ENCODE measurements at places on chromosomes 4 and X.

GRCh38 chr4:173521467-173522159 is 8.4 kb downstream of the HAND2 start:
- DNase-seq, result no peak

GRCh38 chrX:54794795-54795194 is 3.3 kb downstream of the ITIH6 start:
- DNase-seq, result no peak

DNA sequence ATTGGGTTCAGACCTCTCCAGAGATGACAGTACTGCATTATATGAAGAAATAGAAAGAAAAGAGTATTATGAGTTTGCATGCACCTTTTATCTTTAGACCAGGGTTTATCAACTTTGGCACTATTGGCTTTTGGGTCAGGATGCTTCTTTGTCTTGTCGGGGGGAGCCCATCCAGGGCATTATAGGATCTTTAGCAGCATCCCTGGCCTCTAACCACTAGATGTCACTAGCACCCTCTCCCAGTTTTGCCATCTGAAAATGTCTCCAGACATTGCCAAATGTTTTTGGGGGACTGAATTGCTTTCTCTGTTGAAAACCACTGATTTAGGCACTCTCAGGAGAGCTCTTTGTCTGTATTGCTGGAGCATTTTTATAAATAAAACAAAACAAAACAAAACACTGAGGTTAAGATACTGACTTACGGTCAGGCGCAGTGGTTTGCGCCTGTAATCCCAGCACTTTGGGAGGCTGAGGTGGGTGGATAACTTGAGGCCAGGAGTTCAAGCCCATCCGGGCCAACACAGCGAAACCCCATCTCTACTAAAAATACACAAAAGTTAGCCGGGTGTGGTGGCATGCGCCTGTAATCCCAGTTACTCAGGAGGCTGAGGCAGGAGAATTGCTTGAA is 23.6 kb downstream of the CA5B start:
- DNase-seq, result no peak

DNA sequence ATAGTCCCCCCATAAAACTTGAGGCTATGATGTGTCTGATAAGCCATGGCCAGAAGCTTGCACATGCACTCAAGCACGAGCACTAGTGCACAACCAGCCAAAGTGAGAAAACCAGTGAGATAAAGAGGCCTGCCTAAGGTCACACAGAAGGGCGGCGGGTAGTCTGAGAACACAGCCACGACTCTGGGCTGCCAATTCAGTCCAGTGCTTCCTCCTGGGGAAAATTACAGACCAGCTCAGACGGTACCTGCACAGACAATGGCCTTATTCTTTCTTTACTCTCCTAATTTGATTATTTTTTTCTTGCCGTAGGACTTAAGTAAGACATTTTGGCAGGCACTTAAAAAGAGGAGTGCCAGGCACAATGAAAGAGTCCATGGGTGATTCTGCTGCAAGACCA is 533.2 kb upstream of the FAT1 start:
- DNase-seq, result no peak

- DNase-seq, result no peak
These were observed 22.1 kb upstream of the GPC4 start for GRCh38 chrX:133437356-133437755.

GRCh38 chr4:121472937-121473721 is 92.3 kb upstream of the QRFPR start:
- DNase-seq, result no peak

DNA sequence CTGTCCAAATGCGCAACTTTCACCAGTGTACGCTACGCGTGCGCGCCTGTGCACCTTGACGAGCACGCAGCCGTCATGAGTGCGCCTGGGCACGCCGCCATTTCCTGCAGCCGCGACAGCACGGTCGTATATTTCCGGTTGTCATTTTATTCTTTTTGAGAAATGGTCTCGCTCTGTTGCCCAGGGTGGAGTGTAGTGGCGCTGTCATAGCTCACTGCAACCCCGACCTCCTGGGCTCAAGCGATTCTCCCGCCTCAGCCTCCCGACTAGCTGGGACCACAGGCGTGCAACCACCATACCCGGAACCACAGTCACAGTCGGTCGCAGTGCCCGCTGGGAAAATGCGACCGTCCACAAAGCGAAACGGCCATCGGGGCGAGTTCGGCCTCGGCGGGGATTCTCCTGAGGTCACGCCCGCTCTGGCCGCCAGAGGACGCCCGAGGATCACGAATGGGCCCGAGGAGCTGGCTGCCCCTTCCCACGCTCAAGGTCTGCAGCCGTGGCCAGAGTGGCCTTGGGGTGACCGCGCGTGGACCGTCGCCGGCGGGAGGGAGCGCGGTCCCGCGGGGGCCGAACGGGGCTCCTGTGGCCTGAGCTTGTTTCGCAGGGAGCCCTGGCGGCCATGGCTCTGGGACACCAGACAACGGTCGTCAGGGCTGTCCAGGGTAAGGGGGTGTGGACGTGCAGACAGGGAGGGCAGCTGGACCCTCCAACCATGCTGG is 23.7 kb upstream of the PNMA3 start:
- DNase-seq, result peak; percentile 35

DNA sequence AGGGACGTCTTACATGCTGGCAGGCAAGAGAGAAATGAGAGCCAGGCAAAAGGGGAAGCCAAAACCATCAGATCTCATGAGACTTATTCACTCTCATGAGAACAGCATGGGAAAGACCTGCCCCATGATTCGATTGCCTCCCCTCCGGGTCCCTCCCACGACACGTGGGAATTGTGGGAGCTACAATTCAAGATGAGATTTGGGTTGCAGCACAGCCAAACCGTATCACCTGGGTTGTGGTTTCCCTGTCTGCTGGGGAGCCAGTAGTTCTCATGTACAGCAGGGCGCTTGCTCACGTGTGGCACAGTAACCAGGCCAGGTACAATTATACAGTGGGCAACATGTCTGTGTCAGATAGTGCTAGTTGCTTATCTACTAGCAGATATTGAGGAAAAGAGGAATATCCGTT is 11.1 kb upstream of the RS1 start:
- no peak for DNase-seq

DNA sequence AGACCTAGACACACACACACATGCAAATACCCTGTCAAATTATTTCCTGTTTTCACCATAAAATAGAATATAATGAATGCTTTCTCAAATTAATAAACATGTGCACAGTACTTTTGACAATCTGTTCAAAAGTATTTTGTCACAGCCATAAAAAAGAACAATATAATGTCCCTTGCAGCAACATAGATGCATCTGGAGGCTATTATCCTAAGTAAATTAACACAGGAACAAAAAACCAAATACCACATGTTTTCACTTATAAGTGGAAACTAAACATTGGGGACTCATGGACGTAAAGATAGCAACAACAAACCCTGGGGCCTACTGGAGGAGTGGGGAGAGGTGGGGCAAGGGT is 15.5 kb downstream of the RAB40A start:
- DNase-seq, result no peak

DNA sequence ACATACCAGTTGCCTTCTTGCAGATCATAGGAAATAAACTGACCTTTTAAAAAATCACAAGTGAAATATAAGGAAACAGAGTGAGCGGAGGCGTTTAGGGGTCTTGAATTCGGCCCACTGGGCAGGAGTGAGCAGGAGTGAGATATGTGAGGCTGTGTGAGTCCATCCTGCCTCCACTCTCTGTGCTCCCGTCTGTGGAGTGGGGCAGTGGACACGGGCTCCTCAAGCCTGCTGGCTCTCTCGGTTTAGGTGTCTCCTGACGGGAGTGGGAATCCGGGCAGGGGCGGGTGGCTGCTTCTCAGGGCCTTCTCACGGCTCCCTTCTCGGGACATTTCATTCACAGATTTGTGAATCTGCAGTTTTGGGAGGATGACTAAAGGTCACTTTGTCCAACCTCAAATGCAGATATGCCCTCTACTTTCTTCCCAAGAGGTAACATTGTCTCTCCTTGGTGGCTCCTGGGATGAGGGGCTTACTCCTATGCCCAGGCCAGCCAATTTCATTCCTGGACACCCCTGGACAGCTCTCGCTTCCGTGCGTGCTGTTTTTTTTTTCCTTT is 27.6 kb downstream of the CYTL1 start:
- DNase-seq, result no peak

GRCh38 chr4:16783119-16783518 is 115.3 kb downstream of the LDB2 start:
- no peak for DNase-seq

- DNase-seq, result no peak
These were observed 15.2 kb downstream of the GUCY1A1 start for GRCh38 chr4:155681886-155682285.

DNA sequence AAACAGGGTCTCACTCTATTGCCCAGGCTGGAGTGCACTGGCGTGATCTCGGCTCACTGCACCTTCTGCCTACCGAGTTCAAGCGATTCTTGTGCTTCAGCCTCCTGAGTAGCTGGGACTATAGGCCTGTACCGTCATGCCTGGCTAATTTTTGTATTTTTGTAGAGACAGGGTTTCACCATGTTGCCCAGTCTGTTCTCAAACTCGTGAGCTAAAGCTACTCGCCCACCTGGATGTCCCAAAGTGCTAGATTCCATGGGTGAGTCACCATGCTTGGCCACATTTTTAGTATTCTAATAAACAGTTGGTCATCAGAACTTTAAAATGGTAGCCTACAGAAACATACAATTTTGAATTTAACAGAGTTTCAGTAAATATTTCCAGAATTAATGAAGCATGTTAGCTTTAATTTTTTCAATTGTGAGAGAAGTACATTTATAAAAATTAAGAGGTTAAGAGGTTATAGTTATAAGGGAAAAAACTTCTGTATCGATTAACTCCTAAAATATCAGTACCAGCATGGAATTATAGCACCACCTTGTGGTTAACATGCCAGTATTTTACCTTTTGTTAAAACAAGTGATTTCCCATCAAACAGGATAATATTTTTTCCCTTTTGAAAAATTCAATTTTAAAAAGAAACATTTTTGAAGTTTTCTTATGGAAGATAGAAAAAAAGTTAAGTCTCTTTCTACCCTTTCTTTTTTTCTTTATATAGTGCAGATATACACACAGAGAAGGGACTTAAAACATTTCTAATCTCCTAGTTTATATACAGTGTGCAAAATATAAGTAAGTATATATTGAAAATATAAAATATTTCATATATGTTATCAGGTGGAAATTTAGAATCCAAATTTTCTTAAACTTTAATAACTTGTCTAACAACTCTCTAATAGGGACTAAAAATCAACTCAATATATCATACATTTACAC is 35.4 kb downstream of the CEP44 start:
- DNase-seq, result no peak

DNA sequence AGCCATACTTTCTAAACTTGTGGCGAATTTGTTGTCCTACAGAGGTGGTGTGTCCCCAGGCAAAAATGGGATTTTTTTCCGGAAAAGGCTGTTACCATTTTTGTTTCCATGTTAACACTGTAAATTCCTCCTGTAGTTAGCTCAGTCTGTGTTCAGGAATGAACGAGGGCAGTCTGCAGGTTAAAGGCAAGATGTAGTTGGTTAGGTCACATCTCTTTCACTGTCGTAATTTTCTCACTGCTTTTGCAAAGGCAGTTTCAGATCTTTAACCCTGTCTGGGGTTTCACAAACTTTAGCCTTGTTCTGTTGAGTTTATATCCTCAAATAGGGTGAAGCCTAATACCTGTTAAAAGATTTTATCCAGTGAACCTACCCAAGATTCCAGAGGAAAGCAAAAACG is 50.5 kb upstream of the PUDP start:
- DNase-seq, result no peak
